ENCODE measurements at places on chromosomes 2 and 18.

- DNase-seq, result no peak
These were observed 19.0 kb downstream of the KRCC1 start for GRCh38 chr2:88036606-88037005.

DNA sequence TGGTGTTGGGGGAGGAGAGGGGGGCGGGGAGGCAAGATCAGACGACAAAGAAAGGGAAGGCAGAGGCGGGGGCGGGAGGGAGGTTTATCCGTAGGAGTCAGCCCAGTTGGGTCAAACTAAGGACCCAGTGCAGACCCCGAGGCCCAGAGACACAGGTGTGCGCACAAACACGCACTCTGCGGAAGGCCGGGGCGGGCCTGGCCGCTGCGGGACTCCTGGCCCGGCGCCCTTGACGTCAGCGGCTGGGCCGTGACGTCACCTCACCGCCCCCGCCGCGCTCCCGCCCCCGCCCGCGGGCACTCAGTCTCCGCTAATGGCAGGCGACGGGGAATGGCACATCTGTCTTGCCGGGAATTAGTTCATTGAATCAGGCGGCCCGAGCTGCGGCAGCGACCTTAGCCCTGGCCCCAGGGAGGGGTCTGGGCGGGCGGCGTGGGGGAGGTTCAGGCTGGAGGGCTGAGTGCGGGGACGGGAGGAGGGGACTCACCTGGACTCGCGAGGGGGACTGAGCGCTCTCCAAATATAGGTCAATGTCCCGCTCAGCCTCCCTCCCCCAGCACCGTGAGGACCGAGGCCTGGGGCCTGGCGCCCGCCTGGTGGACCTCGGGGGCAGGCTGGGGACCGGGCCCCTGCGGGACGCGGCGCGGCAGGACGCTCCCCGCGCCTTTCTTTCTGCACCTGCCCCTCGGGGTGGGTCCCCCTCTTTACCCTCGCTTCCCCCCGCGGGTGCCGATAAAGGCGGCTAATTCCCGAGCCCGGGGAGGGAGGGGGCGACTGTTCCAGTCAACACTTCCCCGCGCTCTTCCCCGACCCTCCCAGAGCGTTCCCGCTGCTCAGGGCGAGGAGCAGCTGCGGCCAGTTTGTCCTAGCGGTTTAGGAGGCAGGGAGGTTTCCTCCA, 15.5 kb upstream of the ECEL1 start:
- no peak for DNase-seq

DNA sequence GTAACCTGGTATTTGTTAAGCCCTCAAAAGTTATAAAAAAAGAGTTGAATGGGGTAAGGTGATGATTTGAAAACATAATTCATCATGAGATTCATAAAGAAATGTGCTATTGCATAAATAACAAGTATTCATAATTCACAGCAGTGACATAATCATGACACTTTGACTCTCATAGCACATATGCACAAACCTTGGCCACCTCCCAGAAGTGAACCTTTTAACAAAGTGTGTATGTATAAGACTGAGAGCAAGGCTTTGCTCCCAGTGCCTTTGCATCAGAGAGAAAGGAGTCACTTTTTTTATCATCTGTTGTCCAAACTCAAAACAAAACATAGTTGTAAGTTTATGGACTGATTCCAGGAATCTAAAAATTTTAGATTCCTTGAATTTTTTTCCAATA, 15.0 kb upstream of the HTR2B start:
- DNase-seq, result no peak

DNA sequence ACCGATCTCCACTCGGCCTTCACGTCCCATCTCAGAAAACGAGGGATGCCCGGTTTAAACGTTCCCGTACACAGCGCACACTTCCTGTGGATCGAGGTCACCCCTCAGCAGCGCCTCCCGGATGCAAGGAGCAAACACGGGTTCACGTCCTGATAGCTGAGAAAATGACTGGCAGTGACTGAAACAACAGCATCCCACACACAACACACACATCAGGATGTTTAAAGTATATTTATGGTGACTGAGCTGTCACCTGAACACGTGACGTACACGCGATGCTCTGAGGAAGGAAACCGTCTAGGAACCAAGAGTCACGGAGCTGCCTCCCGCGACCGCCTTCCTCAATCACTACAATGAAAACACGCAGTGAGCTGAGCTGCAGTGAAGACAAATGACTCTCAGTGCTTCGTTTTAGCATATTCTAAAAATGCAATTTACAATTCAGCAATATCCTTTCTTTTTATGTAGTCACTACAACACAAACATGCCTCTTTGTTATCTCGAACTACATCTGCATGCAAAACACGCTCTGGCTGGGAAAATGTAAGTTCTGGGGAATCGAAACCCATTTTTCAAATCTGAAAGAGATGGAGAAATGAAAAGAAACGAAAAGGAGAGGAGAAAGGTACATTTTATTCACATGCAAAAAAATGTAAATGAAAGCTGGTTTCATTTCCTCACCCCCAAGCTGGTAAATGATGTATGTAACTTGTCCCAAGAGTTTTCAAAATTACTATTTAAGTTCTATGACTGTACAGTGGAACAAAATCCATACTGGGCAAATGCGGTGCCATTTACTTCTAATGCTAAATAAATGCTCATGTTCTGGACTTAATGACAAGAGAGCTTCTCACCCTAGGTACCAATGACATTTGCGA, 19.8 kb downstream of the HDAC4 start:
- no peak for DNase-seq

GRCh38 chr2:239279508-239280295, 121.1 kb downstream of the HDAC4 start:
- DNase-seq, result no peak

DNA sequence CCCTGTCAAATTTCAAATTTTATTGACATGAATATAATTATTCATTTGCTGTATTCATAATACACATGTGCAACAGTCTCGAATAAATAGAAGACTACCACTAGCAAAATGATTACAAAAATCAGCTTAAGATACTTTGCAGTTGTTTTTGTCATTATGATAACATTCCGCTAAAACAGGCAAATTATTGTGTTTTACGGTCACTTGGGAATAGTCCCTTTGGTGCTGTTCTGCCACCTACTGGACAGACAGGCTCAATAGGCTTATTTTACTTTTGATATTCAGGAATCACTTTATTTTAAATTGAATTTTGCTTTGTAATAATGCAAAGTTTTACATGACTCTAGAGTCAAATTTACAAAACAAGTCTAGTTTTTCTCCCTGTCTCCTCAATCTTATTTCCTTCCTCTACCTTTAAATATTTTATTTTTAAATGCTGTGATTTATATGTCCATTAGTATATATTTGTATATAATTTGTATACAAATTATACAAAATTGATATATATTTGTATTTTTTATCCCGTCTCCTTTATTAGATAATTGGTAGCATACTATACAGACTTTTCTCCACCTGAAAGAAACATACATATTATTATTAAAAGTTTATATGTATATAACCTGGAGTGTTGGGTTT, 456.3 kb downstream of the DLGAP1 start:
- DNase-seq, result no peak

DNA sequence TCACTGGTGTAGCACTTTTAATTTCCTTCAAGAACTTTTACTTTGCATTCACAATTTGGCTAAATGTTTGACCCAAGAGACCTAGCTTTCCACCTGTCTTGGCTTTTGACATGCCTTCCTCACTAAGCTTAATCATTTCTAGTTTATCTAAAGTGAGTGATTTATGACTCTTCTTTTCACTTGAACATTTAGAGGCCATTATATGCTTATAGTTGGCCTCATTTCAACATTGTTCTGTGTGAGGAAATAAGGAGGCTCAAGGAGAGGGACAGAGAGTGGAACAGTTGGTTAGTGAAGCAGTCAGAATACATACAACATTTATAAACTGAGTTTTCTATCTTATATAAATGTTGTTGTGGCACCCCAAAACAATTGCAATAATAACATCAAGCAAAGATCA, 489.3 kb upstream of the CDH2 start:
- DNase-seq, result no peak

DNA sequence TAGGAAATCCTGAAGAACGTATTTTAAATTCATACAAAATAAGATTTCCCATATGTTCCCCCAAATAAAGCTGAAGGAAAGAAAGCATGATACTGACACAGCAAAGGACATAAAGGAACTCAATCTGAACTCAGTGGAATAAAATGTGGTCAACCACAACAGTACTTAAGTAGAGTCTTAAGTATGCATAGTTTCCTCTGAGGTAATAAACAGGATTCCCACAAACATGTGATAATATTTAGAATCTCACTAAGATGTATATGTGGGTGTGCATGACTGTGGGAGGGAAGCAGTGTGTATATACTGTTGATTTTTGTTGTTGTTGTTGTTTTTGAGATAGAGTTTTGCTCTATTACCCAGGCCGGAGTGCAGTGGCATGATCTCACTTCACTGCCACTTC, 69.3 kb downstream of the NOL10 start:
- DNase-seq, result no peak

GRCh38 chr2:196166876-196167275, 4.5 kb downstream of the STK17B start:
- no peak for DNase-seq

- no peak for DNase-seq
These were observed 712.0 kb upstream of the NXPH2 start for GRCh38 chr2:139492131-139492680.

- no peak for DNase-seq
These were observed 168.6 kb upstream of the ATP5MC3 start for GRCh38 chr2:175350105-175350504.

DNA sequence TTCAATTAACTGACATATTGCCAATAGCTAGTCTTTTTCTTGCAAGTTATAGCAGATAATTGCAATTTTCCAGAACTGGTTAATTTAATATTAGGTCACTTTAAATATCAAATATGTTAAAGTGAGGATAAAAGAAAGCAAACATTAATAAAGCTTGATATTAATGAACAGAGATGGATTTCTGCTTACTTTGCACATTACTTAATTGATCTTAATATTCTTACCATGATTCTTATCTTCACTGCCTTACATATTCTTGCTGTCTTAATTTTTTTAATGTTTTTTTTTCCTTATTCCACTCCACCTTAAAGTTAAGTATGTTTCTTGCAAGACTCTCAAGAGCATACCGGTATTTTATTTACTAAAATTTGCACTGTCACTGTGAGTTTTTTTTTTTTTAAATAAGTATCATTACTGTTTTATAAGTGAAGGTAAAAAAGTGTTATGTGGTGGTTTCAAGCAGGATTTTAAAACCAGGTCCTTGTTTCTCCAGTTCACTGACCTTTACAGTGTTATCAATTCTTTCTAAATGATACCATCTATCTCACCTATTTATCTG, 33.9 kb downstream of the PPP3R1 start:
- DNase-seq, result no peak

DNA sequence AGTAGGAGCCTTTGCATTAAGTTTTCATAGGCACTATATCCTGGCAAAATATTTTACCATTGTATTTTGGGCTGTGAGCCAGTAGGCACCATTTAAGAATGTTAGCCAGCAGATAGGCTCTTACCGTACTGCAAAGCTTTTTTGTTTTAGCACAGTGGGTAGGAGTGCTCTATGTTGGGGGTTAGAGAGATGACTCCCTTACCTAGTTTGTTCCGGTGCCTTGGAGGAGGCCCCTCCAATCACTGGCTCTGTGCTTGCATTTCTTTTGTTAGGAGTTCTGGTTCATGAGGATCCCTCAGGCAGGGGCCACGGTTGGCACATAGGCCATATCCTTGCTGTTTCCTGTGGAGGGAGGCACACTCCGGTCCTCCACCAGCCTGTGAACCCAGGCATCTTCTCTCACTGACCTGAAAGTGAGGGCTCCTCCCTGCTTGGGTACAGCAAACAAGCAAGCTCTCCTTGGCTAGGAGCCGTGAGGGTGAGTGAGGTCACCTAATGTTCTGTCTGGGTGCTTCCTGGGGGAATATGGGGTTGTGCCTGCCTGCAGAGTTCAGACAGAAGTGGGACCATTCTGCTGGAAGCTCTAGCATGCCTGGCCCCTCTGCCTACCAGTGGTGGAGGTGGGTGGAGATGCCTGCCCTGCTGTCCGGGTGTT, 29.8 kb downstream of the LTBP1 start:
- DNase-seq, result no peak
